ENCODE measurements at places on chromosomes 4 and X. TPM values are rescaled to one million over a fixed set of nuclear protein-coding genes. Genes with fewer than 3 reads are reported as not detected.

The SERTM2 gene
- not detected for polyA plus RNA-seq

The MBNL3 gene
- 30.6 TPM for polyA plus RNA-seq

The VSIG4 gene
- 6.0 TPM for polyA plus RNA-seq

The ATP2B3 gene
- polyA plus RNA-seq, result 0.24 TPM
